Effector CD4-positive, alpha-beta T cell (primary cell): ENCODE measurements at places on chromosomes 6 and 20.

- no peak for DNase-seq
These were observed 116.5 kb upstream of the ESR1 start for GRCh38 chr6:151690768-151691562.

DNA sequence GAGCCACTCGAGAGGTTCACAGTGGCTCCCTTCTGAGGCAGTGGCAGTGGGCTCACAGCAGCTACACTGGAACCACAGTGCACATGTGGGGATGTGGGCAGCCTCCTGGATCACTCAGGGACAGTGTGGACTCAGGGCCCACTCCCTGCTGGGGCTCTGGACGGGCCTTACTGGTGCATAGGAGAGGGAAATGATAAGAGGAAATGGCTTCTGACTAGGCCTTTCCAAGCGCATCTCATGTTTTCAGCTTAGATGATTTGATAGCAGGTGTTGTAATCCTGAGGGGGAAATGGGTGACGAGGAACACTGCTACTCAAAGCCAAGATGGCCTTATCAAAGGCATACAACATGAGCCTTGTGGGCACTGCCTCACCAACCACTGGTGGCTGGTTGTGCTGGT lies 44.0 kb downstream of the PANK2 start:
- DNase-seq, result no peak

DNA sequence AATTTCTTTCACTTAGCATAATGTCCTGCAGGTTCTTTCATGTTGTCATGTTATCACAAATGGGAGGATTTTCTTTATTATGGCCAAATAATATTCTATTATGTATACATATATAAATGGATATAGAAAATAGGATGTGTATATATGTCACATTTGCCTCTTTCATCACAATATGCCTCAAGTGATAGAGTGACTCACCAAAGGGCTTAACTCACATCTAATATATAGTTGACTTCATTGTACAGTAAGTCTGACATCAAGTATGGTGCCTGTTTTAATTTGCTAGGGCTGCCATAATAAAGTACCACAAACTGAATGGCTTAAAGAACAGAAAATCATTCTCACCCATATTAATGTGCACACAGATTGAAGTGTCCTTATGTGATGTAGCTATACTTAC lies 436.1 kb upstream of the FLRT3 start:
- DNase-seq, result no peak

DNA sequence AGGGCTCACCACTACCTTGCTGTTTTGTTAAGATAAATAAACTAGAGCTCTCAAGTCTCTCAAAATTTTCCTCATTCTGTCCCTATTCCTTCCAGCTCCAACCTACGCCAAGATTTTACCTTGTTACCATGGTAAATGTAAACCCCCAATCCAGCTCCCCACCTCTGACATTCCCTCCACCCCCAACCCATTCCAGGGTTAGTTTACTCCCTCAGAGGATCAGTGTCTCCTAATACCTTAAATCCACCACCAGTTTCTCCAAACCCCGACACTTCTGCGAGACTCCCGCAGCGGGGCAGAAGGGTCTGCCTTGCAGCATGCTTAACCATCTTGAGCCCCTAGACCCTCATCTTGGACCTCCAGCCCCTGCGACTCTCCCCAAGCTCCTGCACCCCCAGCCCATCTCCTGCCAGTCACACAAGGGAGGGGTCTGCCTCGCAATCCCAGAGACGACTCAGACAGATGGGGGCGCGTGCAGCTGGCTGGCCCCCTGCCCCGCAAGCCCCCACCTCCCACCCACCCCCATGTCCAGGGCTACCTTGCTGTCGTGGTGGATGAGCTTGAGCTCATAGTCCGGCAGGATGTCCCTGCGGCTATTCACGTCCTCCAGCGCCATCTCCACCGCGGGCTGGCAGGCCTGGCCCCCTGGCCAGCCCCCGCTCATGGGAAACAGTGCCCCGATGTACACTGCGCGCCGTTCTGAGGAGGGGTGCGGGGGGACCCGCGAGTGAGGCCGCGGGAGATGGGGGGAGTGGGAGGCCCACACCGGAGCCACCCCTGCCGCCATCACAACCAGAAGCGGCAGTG lies 5.8 kb downstream of the GABBR1 start:
- no peak for DNase-seq

- DNase-seq, result no peak
These were observed 700.1 kb downstream of the QKI start for GRCh38 chr6:164114651-164115050.

GRCh38 chr6:2839195-2839981 lies 2.3 kb downstream of the SERPINB1 start:
- no peak for DNase-seq

GRCh38 chr6:103522045-103522444 lies 1337.7 kb downstream of the HACE1 start:
- DNase-seq, result no peak

DNA sequence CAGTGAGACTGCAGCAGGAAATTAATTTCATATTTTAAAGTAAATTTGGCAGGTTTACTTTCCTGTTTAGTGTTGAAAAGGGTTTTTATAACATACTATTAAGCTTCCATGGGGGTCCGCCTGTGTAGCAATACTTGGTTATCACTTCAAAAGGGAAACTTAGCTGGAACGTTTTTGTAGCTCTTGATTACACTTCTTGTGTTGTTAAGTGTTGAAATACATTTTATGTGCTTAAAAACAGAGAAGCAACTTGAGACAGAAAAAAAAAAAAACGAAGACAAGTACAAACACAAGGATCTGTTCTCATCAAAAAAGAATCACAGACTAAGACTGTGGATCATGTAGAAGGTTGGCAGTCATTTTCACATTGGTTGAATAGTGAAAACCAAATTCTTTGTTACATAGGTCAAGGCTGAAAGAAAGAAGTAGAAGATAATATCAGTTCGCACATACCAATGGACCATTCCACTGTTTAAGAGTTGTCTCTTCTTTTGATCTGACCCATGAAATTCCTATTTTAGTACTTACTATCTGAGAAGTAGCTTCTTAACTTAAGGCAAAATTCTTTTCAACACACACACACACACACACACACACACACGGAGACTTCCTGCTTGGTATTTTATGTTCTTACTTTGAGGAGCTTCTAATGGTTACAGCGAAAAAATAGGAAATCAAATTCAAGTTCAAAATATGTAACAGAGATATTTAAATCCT lies 113.9 kb upstream of the SLC35B3 start:
- no peak for DNase-seq

DNA sequence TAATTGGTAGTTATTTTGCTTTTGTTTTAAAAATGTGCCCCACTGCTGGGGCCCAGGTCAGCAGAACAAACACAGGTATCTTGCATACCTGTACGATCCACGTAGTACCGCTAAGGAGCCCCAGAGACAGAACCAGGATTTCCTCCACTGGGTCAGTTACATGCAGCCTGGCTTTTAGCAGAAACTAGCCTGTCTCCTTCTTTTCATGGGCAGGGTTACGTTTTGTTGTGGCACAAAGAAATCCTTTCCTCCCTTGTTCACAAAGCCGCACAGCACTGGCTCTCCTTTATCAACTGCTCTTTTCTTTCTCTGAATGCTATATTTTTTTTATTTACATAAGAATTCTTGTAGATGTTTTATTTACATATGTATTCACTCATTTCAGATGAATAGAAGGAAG lies 190.3 kb upstream of the POU3F2 start:
- DNase-seq, result no peak

DNA sequence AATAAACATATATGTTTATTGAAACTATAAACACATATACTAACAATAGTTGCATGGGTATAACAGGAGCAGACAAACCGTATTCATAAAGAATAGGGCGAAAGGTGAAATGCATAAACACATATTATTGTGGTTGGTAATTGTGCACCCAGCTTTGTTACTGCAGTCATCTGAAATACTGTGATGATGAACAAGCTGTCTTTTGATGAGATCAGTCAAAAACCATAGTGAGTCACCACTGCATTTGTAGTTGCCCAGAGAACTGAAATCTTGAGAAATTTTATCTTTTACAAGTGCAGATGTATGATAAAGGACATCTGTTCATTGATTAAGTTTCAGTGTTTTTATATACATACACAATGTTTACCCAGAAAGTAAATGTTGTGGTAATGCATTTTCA lies 133.7 kb downstream of the MYO6 start:
- no peak for DNase-seq

GRCh38 chr6:146543940-146544615 lies 445 bp downstream of the RAB32 start:
- no peak for DNase-seq

DNA sequence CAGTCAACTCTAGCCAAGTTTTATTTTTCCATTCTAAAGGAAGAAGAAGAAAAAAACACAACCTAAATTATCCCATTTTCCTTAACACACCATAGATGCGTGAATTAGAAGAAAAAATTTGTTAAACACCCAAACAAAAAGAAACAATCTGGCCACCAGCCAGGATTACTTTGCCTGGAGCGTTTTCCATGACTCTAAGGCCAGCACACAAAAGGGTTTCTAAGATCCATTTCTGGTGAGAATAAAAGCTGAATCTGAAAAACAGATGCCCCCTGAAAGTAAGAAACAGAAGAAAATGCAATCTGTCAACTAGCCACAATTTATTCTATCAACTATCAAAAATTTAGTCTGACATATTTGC lies 267.2 kb upstream of the SULF2 start:
- no peak for DNase-seq

DNA sequence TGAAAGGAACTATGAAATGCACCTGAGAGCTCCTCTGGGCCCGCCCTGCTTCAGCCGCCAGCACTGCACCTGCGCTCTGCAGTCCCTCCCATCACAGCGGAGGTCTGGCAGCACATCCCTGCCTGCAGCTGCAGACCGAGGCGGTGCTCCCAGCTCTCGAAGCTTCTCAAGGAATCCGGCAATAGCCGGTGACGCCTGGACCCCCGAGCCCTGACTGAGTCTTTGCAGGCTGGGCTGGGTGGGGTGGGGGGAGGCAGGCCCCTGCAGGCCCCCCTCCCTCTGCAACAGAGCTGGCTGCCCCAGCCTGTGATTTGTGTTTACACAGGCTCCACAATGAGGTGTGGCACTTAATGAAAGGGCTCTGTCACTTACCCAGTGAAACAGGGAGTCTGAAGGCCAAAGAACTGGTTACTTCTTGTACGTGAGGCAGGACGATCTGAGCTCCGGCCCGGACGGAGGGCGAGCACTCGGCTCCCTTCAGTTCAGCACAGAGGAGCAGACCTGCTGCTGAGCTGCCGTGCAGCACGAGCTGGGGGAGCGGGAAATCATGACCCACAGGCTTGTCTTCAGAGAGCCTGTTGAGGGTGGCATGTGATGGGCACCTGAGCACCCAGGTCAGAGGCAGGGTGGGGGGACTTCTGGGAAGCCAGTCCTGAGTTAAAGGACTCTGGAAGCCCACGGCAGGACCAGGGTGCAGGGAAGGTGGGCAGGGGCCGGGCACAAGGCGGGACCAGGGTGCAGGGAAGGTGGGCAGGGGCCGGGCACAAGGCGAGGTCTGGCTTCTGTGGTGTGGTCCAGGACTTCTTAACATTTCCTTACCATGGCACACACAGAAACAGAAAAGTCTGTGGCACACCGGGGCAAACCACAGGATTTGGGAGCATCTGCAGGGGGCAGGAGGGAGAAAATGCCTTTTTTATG lies 192.3 kb upstream of the THBS2 start:
- no peak for DNase-seq

GRCh38 chr20:16514140-16514539 lies 59.1 kb downstream of the KIF16B start:
- DNase-seq, result no peak

- DNase-seq, result no peak
These were observed 534.7 kb upstream of the JARID2 start for GRCh38 chr6:14711056-14711703.

GRCh38 chr20:13457487-13457886 lies 181.2 kb downstream of the TASP1 start:
- no peak for DNase-seq

- DNase-seq, result no peak
These were observed 35.5 kb downstream of the ABHD12 start for GRCh38 chr20:25355011-25355595.

- DNase-seq, result no peak
These were observed 548 bp upstream of the BCAS4 start for GRCh38 chr20:50794181-50794845.

- DNase-seq, result no peak
These were observed 170.0 kb downstream of the ZNF217 start for GRCh38 chr20:53423587-53424146.

DNA sequence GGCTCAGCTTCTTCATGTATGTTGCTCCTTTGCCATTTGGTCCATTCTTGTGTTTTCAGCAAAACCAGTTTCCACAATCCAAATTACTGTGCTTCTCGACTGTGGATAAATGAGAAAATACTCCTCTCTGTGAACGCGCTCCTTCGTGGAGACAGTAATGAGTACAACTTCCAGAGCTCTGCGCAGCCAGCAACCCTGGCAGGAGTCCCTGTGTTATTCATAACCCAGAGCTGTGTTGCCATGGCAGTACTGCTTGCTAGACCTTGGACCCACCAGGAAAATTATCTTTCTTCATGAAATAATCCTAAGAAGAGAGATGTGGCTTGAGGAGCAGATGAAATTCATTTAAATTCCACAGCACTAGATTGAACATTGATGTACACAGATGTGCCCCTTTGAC lies 73.7 kb downstream of the SLC22A3 start:
- DNase-seq, result no peak

GRCh38 chr6:117329926-117330325 lies 64.6 kb downstream of the VGLL2 start:
- no peak for DNase-seq

GRCh38 chr20:15256676-15257568 lies 919.5 kb upstream of the FLRT3 start:
- DNase-seq, result no peak

DNA sequence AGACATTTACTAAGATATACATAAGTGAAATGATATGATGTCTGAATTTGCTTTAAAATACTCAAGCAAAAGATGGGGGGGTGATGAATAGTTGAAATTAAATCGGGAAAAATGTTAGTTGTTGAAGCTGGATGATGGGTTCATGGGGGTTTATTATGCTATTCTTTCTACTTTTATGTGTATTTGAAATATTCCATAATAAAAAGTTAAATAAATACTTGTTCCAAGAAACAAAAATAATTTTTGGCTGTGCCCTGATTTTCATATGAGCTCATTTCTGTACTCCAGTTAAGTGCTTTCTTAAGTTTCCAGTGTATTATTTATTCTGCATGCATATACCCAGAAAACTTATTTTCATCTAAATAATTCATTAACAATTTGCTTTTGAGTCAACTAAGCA lies 138.6 kb downstream of the AIG1 start:
- no peak for DNase-seq

GRCh38 chr20:10672624-10673127 lies 1.1 kb downstream of the JAG1 start:
- DNase-seq, result peak; percentile 4

- DNase-seq, result no peak
These were observed 18.1 kb downstream of the SNX3 start for GRCh38 chr6:108242721-108243120.
